ENCODE measurements at places on chromosomes 2 and 18.

- peak; percentile 75 for DNase-seq
Observed at GRCh38 chr2:178914259-178914849, 107.1 kb upstream of the TTN start.

DNA sequence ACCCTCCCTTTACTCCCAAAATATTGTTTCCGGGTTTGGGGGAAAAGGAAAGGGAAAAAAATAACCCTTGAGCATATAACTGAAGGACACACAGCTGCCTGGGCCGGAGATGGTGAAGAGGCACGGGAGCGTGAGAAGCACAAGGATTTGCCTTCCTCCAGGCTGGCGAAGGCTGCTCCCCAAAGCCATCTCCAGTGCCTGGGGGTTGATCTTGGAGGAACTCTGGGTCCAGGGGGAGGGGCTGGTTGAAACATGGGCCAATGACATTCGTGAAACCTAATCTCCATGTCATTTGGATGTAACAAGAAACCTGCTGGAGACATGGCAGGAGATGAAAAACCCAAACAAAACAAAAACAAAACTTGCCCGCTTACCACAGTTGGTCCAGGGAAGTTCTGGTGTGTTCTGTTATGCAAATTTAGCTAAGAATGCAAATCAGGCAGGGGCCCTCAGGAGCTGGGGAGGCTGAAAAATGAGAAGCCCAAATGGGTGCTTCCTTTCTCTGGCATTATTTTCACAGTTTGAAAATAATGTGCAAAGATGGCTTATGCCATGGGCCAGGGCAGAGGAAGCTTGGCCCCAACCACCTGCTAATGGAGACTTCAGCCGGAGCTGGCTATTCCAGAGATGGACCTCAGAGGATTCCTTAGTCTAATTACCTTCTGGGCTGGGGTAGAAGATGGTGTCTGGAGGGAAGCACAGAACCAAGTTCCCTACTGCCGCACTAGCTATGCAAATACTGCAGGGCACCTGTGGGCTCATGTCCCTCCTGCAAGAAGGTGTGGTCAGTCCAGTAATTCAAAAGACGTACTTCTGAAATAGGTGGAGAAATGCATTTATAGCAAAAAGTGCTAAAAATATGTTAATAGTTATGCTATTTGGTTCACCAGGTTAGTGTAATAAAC lies 180.9 kb downstream of the BCL2 start:
- DNase-seq, result peak; percentile 38

DNA sequence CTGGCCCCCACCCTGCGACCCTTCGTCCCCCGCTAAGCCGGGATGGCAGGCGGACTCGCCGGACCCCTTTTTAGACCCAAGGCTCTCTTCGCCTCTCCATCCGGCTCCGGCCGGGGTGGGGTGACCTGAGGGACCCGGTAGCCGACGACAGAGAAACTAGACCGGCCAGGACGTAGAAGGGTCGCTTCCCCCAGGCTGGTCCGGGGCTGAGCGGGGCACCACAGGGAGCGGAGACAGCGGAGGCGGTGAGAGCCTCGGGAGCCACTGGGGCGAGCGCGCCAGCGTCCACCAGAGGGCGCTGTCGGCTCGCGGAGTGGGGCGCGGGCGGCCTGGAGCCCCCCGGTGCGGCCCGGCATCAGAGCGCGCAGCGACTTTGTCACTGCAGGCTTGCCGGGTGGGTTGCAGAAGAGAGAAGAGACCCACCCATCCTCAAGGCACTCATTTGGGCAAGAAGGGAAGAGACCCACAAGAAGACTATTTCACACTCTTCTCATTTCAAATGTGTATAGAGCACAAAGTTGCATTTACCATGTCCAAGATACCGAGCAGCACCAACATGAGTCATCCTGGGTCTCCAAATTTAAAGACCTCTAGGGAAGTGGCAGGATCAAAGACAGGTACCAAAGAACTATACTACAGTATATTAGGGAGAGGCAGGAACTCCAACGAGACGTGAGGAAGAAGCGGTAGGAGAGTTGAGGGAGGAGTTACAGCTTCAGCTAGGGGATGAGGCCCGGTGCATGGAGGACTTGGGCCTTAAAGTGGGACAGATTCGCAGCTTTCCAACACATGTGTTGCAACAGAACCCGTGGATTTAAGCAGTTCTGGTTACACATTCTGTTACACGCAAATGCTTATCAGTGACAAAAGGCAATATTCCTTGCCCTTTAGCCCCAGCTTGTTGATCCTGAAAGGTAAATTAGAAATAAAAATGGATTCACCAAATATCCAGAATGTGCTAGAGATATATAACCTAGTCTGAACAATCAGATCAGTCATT lies 7.6 kb upstream of the PRKCE start:
- DNase-seq, result peak; percentile 72

GRCh38 chr18:26874283-26874682 lies 8.8 kb upstream of the AQP4 start:
- DNase-seq, result no peak

- no peak for DNase-seq
Observed at GRCh38 chr18:47586418-47587070, 335.1 kb upstream of the SKOR2 start.

GRCh38 chr18:46736135-46736534 lies 20.7 kb downstream of the ST8SIA5 start:
- DNase-seq, result no peak

- peak; percentile 23 for DNase-seq
Observed at GRCh38 chr2:54655046-54655809, 68.2 kb upstream of the EML6 start.

GRCh38 chr2:179096090-179096489 lies 46.2 kb upstream of the CCDC141 start:
- DNase-seq, result peak; percentile 13

DNA sequence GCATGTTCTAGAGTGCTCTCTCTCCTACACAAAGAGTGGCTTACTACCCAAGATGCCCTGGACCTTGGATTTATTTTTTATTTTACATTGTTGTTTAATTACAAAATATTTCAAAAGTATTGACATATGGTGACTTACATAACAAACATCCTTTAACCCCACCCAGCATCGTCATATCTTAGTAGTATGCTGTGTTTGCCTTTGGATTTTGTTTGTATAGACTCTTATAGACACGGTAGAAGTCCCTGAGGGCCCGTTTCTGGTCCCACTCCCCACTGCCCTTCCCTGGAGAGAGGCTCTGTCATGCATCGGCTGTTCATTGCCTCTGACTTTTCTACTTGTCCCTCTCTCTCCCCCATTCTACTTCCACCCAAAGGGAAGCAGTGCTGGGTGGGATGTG lies 112.0 kb downstream of the ZBTB7C start:
- DNase-seq, result no peak

GRCh38 chr2:206979922-206980321 lies 40.6 kb downstream of the CPO start:
- DNase-seq, result no peak

DNA sequence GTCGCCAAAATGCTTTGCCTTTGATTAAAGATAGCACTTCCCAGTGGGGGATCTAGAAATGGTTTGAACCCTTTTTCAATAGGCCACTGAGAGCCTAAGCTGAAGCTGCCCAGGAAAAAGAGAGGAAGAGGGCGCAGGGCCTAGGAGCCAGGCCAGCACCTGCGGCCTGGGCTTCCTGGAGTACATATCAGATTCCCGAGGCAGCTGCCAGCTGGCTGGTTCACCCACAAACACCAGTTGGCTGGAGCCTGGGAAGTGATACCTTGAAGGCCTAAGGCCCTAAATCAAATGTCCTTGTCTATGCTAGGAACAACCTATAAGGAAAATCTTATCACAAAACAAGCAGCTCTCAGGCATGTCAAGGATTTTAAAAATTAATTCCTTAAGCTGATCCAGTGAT lies 37.1 kb downstream of the ANKRD44 start:
- no peak for DNase-seq

DNA sequence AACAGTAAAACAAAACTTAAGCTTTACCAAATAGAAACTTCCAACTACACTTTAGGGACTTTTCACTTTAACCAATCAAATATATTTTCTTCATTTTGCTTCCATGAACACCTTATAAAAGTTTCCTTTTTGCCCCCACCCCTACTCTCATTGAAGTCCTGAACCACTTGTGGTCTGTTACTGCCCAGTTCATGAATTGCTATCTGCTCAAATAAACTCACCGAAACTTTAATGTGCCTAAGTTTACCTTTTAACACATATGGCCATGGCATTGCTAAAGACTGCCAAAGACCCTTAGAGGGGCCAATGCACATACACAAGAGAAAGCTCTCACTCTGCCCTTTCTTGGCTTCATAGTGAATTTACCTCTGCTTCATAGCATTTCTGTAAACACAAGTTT lies 195.3 kb downstream of the RND3 start:
- DNase-seq, result no peak

- DNase-seq, result peak; percentile 76
Observed at GRCh38 chr18:23131693-23132319, 3.5 kb upstream of the CABLES1 start.

GRCh38 chr2:170237572-170238120 lies 59.7 kb downstream of the MYO3B start:
- DNase-seq, result no peak

DNA sequence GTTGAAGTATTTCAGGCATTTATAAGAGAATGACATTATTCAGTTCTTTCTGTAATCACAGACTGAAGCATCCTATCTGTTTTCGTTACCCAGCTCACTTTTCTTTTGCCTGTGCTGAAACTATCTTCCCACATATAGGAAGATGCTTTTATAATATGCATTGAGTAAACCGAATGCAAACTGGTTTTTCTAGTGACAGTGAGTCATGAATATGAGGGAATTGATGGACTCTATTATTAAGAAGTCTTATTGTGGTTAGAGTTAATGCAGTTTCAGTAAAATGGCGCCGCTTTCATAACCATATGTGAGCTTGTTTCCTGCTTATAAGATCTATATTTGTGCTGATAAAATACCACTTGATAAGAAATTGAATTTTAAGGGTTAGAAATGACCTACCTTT lies 59.2 kb downstream of the ACVR2A start:
- no peak for DNase-seq

- no peak for DNase-seq
Observed at GRCh38 chr2:31244101-31244500, 10.1 kb downstream of the EHD3 start.

DNA sequence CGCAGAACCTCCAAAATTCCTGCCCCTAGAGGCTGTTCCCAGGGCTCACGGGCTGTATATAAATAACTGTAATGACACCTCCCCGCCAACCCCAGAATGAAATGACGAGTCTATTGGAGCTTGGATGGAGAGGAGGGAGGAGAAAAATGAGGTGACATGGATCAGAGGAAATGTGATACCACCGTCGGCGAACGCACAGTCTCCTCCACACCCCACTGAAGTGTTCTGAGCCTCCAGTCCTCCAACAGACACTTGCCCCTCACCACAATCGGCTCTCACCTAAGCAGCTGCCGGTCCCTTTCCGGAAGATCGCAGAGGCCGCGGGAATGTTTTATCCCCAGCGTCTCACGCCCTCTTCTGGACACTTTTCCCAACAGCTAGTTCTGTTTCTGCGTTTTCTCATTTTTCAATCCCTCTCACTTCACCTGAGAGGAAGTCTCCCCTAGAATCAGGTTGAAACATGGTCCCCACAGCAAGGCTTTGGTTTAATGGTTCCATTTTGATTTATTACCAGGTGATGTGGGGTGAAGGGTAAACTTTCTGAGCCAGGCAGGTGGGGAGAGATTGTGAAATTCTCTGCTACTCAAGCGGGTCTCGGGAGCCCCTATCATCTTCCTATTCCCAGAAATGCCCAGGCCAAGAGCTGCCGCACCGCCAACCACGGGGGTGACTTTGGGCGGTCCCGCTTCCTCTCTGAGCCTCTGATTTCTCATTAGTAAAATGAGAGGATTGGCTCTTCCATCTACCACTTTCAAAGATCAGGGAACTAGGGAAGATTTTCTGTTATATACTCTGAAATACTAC lies 9.1 kb upstream of the MYO5B start:
- DNase-seq, result peak; percentile 26

DNA sequence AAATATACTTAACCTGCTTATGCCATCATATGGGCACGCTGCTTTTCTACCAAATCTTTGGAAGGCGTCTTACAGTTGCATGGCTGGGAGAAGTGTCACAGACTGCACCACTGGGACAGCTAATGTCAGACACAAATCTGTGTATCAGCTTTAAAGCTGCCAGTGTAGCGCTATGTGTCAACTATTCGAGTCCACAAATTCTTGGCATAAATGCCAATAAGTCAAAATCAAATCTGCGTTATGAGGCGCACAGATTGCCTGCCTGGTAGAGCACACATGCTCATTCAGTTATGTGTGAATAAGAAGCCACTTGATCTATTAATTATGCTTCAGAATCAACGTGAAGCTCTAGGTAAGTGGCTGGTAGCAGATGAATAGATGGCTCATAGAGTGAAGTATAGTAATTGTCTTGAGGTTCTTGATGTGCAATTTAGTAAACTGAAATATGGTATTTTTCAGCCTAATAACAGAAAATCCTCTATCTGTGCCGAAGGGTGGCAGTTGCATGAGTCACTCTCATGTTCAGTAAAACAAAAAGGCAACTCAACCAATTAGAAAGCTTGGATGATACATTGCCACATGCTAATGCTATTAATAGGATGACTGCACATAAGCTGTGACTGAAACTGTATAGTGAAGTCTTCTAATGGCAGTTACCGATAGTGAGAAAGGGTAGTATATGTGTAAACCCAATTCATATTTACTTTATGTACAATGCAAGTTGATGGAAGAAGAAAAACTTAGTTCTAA lies 52.0 kb downstream of the DCC start:
- no peak for DNase-seq

DNA sequence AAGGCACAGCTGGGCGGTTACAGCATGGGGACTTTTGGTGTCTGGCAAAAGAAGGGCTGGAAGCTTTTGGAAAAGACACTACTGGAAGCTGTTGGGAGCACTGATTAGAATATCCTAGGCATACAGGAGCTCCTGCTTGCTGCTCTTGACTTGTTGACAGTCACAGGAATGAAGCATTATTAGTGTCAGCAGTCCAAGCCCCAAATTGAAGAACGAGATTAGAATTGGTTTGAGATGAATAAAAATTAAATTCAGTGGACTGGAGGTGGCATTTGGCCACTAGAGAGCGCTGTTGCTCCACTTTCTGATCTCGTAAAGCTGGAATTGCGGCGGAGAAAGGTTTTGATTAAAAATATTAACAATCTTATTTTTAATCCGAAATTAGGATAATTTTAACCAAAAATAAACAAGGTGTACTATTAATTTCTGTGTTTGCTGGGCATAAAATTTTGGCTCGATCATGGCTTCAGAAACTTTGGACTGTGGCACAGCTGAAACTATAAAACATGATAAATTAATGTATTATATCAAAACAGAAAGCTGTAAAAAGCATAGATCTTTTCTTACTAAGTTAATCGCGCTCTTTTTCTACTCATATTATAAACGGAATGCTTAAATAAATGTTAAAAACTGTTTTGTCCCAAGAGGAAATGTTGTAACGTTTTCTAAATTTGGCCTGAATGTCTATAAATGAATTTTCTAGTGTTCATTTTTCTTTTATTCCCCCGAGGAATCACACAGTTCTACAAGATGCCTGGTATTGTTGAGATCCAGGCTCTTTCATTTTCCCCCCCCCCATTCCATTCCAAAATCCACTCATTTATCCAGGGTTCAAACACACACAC lies 2.4 kb upstream of the HOXD8 start:
- peak; percentile 50 for DNase-seq

GRCh38 chr2:226862623-226863022 lies 26.8 kb downstream of the RHBDD1 start:
- no peak for DNase-seq
